ENCODE measurements at places on chromosomes 13 and 19.
A peak's percentile ranks its signal among the peaks of the same experiment; 100 is the strongest.

DNA sequence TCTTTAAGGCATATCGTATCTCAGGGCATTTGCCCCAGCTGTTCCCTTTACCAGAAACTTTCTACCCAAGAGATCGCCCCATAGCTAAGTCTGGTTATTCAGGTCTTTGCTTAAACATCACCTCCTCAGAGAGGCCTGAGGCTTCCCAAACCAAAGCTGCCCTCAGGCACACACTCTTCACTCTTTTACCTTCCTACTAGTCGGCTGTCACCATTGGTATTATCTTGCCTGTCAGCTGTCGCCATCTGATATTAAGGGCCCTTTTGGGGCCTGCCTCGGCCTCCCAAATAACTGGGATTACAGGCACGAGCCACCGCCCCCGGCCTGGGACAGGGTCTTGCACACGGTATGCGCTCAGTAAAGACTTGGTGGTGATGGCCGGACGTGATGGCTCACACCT is 1.0 kb downstream of the GADD45GIP1 start:
- DNase-seq: no peak

DNA sequence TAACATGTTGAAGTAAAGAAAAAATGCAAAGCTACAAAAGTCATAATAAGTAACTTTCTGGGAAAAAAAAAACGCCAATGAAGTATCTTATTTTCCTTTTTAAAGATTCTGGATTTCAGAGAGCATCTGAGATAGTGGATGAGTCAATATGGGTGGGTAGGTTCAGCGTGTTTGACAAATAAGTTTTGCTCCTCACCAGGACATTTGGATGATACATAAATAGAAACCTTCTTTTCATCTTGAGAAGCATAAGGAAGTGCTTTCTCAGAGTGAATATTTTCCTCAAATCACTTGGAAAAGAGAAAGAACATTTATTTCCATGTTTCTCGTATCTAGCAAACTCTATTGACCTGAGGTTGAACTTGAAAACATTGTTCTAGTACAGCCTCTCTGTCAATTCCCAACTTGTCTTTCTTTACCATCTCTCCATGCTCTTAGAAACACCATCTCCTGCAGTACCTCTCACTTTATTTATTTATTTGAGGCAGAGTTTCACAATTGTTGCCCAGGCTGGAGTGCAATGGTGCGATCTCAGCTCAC is 463.2 kb downstream of the KLF5 start:
- no peak for DNase-seq

DNA sequence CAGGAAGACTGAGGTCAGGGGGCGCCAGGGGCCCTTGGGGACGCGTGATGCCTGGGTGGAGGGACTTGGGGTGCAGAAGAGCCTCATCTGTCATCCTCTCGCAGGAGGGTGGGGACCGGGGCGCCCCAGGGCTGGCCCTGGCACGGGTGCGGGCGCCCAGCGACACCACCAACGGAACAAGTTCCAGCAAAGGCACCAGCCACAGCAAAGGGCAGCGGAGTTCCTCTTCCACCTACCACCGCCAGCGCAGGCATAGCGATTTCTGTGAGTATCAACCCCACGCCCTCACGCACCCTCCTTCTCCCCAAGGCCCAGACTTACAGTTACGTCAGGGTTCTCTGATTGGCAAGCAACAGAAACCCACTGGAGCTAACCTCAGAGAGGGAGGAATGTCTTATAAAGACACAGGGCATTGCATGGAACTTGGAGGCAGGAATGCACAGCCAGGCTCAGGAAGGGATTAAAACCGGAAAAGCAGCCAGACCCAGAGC is 29.4 kb downstream of the MARK4 start:
- DNase-seq: no peak

GRCh38 chr13:22915442-22916082 is 265.2 kb upstream of the SGCG start:
- DNase-seq: no peak

DNA sequence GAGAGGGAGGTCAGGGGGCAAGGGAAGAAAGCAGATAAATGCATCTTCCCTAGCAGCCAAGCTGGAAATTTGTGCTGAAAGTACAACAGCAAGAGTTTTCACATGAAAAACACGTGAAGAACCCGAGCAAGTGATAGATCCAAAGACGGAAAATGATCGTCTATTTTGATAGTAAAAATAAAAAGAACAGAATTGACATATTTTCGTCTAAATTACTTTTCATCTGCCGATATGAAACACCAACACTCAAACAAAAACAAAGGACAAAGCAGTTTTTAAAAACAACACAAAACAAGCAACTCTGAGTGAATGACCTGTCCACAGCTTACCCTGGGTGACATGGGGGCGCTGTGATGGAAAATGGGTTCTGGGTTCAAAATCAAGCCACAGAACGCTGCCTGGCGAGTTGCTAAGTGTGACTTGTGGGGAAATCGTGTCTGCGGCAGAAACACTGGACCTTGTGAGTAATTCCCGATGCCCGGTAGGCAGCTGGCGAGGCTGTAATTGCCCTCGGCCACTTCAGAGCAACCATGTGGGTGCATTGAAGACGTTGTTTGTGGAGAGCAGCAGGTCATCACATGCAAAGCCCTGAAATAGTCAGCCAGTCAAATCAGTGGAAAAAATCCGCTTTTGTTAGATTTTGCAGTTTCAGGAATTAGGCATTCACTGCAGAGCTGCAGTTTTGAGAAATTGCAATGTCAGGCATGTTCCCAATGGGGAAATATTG is 7.4 kb downstream of the SOX1 start:
- DNase-seq: no peak

- DNase-seq: no peak
These were observed 1053.6 kb upstream of the MIR17HG start for GRCh38 chr13:90293793-90294361.

DNA sequence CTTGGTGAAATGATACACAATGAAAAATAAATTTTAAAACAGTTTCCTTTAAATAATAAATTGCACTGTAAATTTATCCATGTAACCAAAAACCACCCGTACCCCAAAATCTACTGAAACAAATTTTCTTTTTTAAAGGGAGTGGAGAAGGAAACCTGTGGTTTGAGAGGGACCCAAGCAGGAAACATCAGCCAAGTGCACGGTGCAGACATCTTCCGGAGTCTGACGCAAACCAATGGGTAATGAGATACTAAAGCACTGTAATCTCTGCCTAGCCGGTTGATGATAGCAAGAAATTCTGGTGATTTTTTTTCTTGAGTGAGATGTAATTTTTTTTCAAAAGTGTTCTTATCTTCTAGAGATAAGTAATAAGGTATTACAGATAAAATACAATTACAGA is 115.4 kb downstream of the ABCC4 start:
- DNase-seq: peak; percentile 42

GRCh38 chr13:44546164-44546563 is 30.0 kb downstream of the TSC22D1 start:
- DNase-seq: no peak

GRCh38 chr19:32642771-32643170 is 32.2 kb downstream of the ANKRD27 start:
- DNase-seq: peak; percentile 34

- DNase-seq: no peak
These were observed 58.3 kb upstream of the MEDAG start for GRCh38 chr13:30847650-30848307.

DNA sequence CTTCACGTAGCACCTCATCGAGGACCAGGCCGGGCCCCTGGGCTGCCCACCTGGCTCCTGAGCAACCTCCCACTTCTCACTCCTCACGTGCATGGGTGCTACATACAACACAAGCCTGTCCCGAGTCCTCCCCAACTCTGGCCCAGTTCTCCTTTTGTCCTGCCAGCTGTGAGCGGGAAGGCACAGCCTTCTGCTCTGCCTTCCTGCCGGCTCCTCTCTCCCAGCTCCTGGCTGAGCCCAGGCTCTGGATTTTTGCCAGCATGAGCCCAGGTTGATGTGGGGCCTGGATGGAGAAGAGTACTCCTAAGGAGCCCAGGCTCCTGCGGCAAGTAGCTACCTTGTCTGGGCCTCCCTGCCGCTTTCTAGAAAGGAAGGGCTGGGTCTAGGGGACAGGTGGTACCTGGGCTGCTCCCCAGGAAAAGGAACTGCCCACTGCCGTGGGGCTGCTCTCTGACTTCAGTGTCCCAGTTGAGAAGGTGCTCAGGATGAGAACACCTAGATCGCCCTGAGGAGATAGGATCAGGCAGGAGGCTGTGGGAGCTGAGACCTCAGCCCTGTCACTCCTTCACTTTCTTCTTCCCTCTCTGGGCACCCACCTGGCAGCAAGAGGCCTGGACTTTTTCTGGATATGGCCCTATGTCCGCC is 23.6 kb downstream of the LYL1 start:
- DNase-seq: no peak

GRCh38 chr19:14371301-14371821 is 9.9 kb upstream of the ADGRE5 start:
- DNase-seq: no peak

DNA sequence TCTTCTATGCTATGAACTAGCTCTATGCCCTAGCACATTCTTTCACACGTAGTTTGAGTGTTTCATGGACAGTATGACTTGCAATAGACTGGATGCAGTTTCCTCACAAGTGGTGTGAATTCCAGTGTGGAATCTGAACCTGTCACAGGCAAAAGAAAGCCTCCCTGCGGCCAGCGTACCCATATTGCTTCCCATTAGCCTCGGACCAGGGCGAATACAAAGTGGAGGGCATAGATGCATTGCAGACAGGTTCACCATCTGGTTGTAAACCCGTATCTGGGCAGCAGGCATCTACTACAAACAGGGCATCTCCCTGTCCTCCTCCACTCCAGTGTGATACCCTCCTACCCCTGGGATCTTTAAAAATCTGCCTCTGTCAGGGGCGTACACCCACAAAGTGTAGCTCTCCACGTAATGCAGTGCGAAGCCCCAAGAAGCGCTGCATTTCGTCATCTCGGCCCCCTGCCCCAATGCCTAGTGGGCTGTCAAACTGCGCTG is 1.4 kb upstream of the CIC start:
- DNase-seq: no peak
